ENCODE measurements at places on chromosomes 4 and X. TPM values are rescaled to one million over a fixed set of nuclear protein-coding genes. Genes with fewer than 3 reads are reported as not detected.
A peak's percentile ranks its signal among the peaks of the same experiment; 100 is the strongest.

DNA sequence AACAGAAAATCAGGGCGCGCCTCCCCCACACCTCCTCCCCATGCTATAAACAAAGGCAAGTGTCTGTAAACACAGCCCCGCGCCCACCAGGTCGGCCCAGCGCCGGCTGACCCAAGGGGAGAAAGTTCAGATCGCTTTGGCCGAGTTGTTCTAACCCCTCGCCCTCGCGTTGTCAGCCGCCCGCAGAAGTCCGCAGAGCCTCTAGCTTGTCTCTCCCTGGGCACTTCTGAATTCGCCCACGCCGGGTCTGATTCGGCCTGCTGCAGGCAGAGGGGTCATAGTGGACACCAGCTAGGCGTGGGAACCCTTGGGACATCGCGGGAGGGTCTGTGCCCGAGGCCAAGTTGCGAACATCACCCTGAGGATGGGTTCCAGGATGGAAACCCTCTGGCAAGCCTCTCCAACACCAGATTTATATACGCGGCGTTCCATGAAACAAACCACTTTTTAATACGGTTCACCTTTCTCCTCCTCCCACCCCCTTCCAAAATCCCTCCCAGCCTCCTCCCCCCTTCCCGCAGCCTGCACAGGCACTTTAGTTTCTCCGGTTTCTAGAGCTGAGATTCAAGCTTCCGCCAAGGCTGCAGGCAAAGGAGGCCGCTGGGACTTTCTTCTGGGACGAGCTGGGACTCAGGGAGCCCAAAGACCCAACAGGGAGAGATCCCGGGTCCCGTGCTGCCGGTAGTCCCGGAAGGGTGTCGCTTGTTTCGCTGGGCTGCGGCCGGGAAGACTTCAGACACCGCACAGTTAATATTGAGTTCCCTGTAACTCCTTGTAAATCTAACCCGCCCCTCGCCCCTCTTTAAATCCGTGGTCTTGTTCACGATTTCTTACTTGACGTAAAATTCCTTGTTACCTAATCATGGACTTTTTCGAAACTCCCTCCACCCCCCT lies 4.7 kb downstream of the HAND2 start:
- no peak for DNase-seq

DNA sequence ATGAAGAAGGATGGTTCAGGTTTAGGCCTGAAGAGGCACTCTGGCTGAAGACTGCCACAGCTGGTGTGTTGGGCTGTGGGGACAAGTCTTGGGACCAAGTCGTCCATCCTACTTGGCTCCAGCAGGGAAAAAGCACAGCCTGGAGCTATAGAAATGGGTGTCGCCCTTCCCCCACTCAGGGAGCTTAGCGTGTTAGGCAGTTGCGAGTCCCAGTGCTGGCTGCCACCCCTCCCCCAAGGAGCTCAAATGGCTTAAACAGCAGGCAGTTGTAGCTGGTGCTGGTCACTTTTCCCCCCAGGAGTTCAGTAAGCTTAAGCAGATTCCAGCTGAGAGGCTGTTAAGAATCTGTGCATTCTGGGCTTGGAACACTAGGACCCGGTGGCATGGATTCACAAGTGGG lies 319.5 kb upstream of the POF1B start:
- no peak for DNase-seq

- no peak for DNase-seq
Measured at GRCh38 chr4:77347351-77347966, 190.5 kb downstream of the CCNG2 start.

DNA sequence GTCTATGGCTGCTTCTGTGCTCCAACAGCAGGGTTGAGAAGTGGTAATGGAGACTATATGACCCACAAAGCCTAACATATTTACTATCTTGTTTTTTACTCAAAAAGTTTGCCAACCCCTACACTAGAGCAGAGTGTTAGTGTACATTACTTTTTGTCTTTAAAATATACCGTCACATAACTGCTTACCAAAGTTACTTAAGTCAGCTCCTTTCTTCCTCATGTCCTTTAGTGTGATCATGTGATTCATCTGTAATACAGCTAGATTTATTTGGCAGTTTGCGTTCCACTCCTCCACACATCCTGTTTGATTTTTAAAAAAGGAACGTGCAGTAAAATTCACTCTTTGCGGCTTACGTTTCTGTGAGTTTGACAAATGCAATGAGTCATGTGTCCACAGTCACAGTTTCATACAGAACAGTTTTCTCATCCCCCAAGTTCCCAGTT lies 162.4 kb upstream of the GPRIN3 start:
- peak; percentile 81 for DNase-seq

DNA sequence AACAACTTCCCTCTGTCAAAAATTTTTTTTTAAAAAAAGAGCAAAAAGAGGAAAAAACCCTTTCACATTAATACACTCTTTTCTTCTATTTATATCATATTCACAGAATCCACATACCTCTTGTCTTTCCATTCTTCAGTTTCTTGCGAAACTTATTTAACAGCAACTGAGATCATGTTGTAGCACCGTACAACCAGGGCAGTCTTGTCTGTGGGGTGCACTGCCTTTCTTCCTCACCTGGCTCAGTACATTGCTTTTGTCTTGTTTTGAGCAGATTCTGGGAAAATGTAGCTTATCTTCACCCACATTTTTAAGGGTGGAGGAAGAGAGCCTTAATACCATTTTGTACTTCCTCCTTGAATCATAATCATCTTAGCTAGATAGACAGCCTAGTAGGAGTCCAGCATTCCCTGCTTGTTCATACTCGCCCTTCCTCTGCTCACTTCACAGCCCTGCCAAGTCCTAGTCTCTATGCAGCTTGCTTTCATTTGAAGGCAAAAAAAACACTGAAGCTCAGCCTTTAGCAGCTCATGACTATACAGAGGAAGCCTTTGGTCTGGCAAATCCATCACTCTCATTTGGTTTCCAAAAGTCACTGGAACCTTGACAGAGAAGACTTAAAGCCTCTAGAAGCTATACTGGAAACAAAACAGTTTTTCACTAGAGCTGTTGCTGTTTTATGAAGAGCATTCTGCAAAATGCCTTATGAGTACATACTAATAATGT lies 140.6 kb upstream of the BANK1 start:
- no peak for DNase-seq

- DNase-seq, result no peak
Measured at GRCh38 chrX:12225107-12225506, 86.8 kb downstream of the FRMPD4 start.

GRCh38 chrX:69136546-69137331 lies 28.5 kb downstream of the PJA1 start:
- DNase-seq, result no peak

DNA sequence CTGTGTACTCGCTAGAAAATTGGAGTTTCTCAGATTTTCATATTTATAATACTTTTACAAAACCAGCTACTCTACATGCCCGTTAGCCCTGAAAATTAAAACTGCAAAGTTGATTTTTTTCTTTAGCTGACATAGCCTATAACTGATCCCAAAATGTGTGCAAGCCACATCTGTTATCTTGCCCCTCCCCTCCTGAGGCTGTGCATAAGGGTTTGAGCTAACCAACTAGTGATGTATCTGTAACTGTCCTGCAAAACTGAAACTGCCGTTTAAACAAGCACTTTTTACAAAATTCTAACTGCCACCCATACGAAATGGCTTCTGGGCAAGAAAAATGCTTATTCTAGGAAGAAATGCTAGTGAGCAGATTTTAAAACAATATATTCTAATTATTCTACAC lies 59.1 kb downstream of the EDNRA start:
- no peak for DNase-seq

- no peak for DNase-seq
Measured at GRCh38 chr4:1462009-1462767, 55.9 kb upstream of the NKX1-1 start.

DNA sequence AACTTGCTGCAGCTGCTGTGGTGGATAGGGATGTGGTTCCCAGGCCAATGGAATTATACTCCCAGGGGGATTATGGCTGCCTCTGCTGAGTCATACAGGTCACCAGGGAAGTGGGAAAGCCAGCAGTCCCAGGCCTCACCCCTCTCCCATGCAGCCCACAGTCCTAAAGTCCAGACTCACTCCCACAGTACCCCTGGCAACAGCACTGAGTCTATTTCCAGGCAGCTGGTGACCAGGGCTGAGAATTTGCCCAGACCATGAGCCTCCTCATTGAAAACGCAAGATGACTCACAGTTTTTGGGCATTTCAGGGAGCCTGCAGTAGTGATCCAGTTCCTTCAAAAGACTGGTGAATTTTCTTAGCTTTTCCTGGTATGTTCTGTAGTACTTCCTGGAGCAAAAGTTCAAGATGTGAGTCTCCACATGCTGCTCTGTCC lies 137.6 kb downstream of the NPNT start:
- DNase-seq, result no peak

The FAM149A gene
- 1.1 TPM for total RNA-seq

The MAGEA11 gene
- not detected for total RNA-seq

The SFRP2 gene
- not detected for total RNA-seq

The DGKK gene
- total RNA-seq, result not detected
